ENCODE measurements at places on chromosomes 5 and 9. TPM values are rescaled to one million over a fixed set of nuclear protein-coding genes. Genes with fewer than 3 reads are reported as not detected.

- no peak within 1 kb of the TSS for H3K4me3 ChIP-seq
- H3K36me3 ChIP-seq, result peaks cover 2% of the 10 kb centered on the region
- no peaks in the 10 kb centered on the region for H3K4me1 ChIP-seq
- no peak for DNase-seq
- H3K27me3 ChIP-seq, result no peaks in the 10 kb centered on the region
These were observed at the start of gene PCDHA4 for GRCh38 chr5:140806834-140807775. Gene PCDHA4 (plus strand): TSS chr5:140807068.

GRCh38 chr5:67520161-67520908 is 323.7 kb upstream of the CD180 start:
- DNase-seq, result no peak
- peaks cover 10% of the 10 kb centered on the region for H3K27me3 ChIP-seq
- H3K36me3 ChIP-seq, result peaks cover 7% of the 10 kb centered on the region
- peak overlapping the region; percentile 56 for H3K27ac ChIP-seq
- peaks cover 30% of the 10 kb centered on the region for H3K4me1 ChIP-seq

GRCh38 chr9:2717385-2717784 is at the start of gene KCNV2:
Gene KCNV2 (plus strand): TSS chr9:2717510. CDS start chr9:2717740, 230 bp downstream.
- H3K4me1 ChIP-seq, result no peaks in the 10 kb centered on the region
- H3K36me3 ChIP-seq, result peaks cover 19% of the 10 kb centered on the region
- no peak for DNase-seq
- H3K4me3 ChIP-seq, result no peak within 1 kb of the TSS
- no peaks in the 10 kb centered on the region for H3K27me3 ChIP-seq

DNA sequence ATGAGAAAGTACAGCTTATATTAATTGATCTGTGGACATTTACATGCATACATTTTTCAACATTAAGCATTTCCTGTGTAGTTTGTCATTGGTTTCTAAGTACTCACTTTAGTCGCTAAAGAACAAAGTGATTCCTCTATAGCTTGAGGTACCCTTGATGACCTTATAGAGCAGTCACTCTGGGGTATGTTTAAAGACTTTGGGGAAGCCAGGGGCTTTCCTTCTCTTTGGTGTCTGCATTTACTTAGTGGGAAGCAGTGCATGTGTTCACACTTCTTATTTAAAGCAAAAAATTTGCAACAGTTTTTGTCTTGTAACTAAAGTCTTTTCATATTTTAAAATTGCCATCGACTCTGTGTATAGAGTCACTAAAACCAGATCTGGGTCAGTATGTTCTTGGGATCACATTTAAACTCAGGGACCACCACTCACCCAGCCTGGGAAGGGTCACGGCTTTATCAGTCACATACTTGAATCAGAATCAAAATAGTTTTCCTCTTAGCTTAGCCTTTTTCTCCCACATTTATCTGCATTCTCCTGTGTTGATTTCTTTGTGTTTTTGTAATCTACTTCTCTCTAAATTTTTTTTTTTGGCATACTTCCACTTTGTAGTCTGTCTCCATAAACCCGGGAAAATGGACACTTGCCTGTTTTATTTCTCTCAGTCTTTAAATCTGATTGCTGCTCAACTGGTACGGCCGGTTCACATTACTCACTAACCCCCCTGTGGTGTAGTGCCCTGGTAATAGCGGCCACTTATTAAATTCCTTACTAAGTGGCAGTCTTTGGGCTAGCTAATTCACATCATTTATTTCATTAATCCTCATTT is 143.9 kb upstream of the FBN2 start:
- H3K4me1 ChIP-seq, result no peaks in the 10 kb centered on the region
- H3K36me3 ChIP-seq, result no peaks in the 10 kb centered on the region
- no peaks in the 10 kb centered on the region for H3K27me3 ChIP-seq
- no peak for DNase-seq

DNA sequence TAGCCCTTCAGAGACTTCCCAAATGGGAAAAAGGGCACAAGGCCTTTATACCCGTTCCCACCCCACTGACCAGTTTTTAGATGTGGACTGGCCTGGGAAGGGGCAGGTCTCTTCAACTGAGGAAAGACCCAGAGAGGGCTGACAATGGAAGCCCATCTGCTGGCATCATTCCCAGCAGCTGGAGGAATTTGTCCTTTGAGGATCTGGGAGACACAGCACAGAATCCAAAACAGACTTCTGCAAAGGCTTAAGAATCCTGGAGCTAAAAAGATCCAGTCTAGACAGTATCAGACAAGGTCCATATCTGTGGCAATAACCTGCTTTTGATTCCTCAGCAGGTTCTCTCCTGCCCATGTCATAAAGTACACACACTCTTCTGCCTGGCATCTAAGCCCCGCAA is 329.2 kb downstream of the TMEM167A start:
- H3K4me3 ChIP-seq, result no peak overlapping the region
- no peaks in the 10 kb centered on the region for H3K36me3 ChIP-seq

Gene DAB2IP
- 0.18 TPM for total RNA-seq

GRCh38 chr5:79456890-79457583 is 56.9 kb downstream of the HOMER1 start:
- peaks cover 4% of the 10 kb centered on the region for H3K36me3 ChIP-seq
- no peak for DNase-seq
- H3K4me3 ChIP-seq, result no peak overlapping the region
- peaks cover 1% of the 10 kb centered on the region for H3K4me1 ChIP-seq

Gene SPAG8
- total RNA-seq, result 1.4 TPM

- DNase-seq, result no peak
- no peaks in the 10 kb centered on the region for H3K36me3 ChIP-seq
- no peak overlapping the region for H3K27ac ChIP-seq
- H3K27me3 ChIP-seq, result no peaks in the 10 kb centered on the region
- no peak overlapping the region for H3K4me3 ChIP-seq
These were observed 344.8 kb downstream of the CSNK1G3 start for GRCh38 chr5:123856766-123857165.

DNA sequence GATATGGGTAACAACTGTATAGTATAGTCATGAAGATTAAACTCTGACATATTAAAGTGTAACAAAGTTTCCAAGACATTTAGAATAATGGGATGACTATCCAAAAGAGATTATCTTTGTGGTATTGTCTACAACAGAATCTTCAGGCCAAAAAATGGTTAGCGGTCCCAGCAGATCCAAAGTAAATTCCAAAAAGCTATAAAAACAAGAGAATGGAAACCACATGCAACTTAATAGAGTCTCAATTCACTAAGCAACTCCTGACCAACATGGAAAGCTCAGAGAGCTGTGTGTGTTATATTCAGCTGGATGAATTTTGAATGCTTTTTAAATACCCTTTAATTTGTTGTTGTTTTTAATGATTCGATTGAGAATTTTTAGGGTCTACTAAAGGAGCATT is 688.2 kb downstream of the CETN3 start:
- no peaks in the 10 kb centered on the region for H3K27me3 ChIP-seq
- no peaks in the 10 kb centered on the region for H3K36me3 ChIP-seq
- DNase-seq, result no peak
- no peak overlapping the region for H3K4me3 ChIP-seq

DNA sequence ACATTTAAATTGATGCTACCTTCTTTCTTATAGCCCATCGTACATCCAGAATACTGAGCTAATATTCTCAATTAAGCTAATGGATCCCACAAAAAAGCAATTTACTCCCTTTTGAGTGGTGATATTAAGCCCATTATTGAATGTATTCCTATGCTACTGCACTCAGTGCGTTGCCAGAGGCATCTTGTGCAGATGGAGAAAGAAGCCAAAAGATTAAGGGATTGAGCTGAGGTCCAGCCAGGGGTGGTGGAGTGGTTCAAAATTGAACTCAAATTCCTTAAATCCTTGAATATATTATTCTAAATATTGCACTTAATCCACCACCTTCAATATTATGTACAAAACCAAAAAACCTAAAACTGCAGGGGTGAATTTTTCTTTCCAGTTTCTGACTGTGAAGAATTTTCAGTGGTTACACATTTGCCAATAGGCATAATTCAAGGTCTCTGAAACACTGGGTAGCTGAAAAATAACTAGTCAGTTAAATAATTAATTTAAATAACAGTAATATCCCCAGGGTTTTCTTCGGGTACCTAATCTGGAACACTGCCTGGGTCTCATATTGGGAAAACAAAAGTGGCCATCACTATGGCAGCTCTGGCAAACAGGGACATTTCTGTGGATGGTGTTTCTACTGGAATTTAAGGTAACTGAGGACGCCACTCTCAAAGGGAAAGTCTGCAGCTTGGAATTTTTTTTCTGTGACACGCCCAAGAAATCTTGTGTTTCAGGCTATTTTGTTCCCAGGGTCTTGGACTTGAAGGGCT is 6.2 kb upstream of the LIFR start:
- peaks cover 48% of the 10 kb centered on the region for H3K27me3 ChIP-seq
- peaks cover under 1% of the 10 kb centered on the region for H3K4me1 ChIP-seq
- H3K4me3 ChIP-seq, result no peak overlapping the region
- no peak overlapping the region for H3K27ac ChIP-seq

DNA sequence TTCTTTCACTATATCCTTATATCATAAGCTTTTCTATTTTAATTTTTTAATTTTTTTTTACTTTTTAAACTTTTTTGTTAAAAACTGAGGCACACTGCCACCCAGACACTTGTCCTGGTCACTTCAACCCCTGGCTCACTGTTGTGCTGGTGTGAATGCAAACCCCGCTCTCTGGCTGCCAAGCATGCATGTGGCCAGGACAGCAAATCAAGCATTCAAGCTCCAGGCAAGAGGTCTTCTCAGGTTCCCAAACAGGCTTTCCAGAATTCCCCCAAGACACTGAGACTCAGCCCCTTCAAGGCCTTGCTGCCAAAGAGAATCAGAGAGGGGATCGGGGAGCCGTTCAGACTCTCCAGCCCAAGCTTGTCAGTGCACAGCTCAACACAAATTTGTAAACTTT is 139.9 kb downstream of the FANCC start:
- H3K4me3 ChIP-seq, result no peak overlapping the region
- H3K27ac ChIP-seq, result no peak overlapping the region
- H3K36me3 ChIP-seq, result no peaks in the 10 kb centered on the region
- DNase-seq, result no peak
- H3K4me1 ChIP-seq, result peaks cover 2% of the 10 kb centered on the region
- no peaks in the 10 kb centered on the region for H3K27me3 ChIP-seq

Gene CDKN2A
- 34.1 TPM for total RNA-seq

Gene SLC36A3
- not detected for total RNA-seq

Gene CER1
- total RNA-seq, result not detected

Gene CCL21
- total RNA-seq, result not detected

- H3K27me3 ChIP-seq, result no peaks in the 10 kb centered on the region
- peaks cover 7% of the 10 kb centered on the region for H3K36me3 ChIP-seq
- no peak overlapping the region for H3K27ac ChIP-seq
- no peak for DNase-seq
- no peak overlapping the region for H3K4me3 ChIP-seq
These were observed 12.0 kb upstream of the CCL27 start for GRCh38 chr9:34674440-34674839.

DNA sequence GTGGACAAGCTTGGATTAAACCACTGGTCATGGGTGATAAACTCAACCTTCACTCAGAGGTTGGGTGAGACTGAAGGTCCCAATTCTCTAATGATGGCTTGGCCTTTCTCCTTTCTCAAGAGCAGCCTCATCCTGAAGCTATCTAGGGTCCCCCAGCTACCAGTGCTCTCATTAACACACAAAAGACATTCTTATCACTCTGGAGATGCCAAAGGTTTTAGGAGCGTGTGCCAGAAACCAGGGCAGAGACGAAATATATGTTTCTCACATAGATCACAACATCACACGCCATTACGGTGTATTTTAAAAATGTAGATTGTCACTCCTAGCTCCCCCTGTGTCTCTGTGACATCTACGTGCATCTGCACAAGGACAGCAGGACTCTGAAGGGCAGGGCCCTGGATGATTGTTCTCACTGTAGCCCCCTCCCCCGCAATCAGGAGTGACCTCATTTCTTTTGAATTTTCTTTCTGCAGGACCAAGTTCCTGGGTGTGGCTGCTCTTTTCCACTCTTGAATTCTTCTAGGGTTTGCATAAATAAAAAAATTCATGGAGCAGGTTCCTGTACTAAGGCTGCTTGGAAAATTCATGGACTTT is 311.3 kb downstream of the GADD45G start:
- H3K27me3 ChIP-seq, result peaks cover 43% of the 10 kb centered on the region
- no peak overlapping the region for H3K4me3 ChIP-seq
- DNase-seq, result no peak
- peaks cover 5% of the 10 kb centered on the region for H3K4me1 ChIP-seq
- H3K27ac ChIP-seq, result no peak overlapping the region
- no peaks in the 10 kb centered on the region for H3K36me3 ChIP-seq

GRCh38 chr5:141388661-141389060 is 1.2 kb downstream of the PCDHGB4 start:
- H3K4me1 ChIP-seq, result no peaks in the 10 kb centered on the region
- H3K36me3 ChIP-seq, result peaks cover 4% of the 10 kb centered on the region
- peaks cover 48% of the 10 kb centered on the region for H3K27me3 ChIP-seq
- no peak overlapping the region for H3K27ac ChIP-seq

Gene KLF4
- total RNA-seq, result 1.5 TPM

DNA sequence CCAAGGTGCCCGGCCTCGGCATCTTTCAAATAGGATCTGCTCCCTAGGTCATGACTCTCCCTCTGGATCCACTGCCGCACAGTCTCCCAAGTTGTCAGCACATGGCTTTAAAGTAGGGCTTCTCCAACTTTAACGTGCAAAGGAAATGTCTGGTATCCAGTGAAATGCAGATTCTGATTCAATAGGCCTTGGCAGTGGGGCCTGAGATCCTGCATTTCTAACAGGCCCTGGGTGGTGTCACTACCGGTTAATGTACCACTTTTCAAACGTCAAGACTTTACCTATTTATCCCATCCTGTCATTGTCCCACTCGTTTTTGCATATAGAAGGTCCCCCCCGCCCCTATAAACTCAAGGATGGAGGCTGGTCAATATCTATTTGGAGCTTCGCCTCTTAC is 137.6 kb upstream of the ZNF618 start:
- no peak overlapping the region for H3K27ac ChIP-seq
- no peak for DNase-seq
- no peak overlapping the region for H3K4me3 ChIP-seq
- no peaks in the 10 kb centered on the region for H3K27me3 ChIP-seq

GRCh38 chr5:93017376-93017775 is 563.6 kb downstream of the NR2F1-AS1 start:
- H3K27ac ChIP-seq, result no peak overlapping the region
- no peaks in the 10 kb centered on the region for H3K36me3 ChIP-seq
- H3K4me3 ChIP-seq, result no peak overlapping the region
- H3K4me1 ChIP-seq, result no peaks in the 10 kb centered on the region
- no peak for DNase-seq

GRCh38 chr5:146720107-146720506 is 158.4 kb downstream of the PPP2R2B start:
- no peak overlapping the region for H3K4me3 ChIP-seq
- no peaks in the 10 kb centered on the region for H3K36me3 ChIP-seq
- peaks cover 18% of the 10 kb centered on the region for H3K4me1 ChIP-seq

DNA sequence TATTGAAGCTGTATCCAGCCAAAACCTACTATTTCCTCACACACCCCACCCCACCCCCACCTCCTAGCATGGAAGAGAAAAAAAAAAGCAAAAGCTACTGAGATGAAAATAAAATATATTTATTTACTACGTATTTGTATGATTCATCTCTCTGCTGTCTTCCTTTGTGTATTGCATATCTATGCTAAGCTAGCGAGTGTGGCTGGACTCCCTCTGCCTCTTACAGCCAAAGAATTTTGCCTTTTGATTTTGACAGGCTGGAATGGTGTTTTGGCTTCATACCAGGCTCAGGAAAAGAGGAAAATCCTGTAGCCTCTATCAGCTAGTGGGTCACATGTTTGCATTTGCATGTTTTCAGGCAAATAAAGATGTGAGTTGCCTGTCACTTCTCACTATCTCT is 2.2 kb downstream of the ABLIM3 start:
- DNase-seq, result no peak
- no peak overlapping the region for H3K4me3 ChIP-seq
- peaks cover 25% of the 10 kb centered on the region for H3K27me3 ChIP-seq
- H3K36me3 ChIP-seq, result no peaks in the 10 kb centered on the region
